ENCODE measurements at places on chromosomes 2 and 18.

DNA sequence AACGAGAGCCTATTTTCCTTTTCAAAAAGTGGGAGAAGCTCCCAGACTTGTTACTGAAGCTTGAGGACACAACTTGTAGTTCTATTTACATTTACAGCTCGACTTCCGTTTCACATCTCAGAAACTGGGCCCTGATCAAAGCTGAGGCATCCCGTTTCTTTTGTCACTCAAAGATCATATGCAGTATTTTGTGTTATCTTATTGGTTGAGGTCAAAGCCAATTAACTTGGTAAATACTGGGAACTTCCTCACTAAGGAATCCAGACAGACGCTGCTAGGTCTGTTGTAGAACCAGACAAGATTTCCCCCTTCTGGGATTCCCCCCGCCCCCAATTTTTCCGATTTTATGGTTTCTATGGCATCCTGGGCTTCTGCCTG, 50.3 kb downstream of the TSN start:
- DNase-seq: no peak

DNA sequence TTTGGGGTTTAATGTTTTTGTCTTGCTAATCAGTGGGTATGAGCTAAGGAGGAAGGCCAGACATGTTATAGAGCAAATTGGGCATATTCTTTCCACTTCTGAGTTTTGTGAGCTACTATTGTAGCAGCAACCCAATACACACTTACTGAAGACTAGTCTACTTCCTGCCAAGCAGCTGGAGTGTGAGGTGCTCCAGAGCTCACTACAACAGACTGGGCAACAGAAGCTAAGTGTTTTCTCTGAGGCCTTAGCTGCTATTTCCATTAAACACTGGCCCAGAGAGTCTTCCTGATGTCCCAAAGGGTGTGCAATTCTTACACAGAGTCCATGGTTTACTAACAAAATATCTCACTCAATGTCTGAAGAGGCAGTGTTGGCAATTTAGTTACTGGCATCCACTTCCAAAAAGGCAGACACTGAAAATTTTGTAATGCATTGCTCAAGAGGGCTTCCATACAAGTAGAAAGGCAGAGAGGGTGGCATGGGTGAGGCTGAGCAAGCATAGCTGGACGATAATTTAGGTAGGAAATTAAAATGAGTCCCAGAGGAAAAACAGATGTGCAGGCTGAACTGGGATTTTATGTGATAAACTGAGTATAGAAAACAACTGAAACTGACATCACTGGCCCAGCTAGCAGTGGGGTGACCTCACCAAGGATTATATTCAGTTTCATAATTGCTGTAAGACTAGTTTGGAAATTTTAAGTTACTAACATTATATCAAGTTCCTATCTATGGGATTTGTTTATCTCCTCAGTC, 68.6 kb downstream of the ZC3H6 start:
- no peak for DNase-seq

DNA sequence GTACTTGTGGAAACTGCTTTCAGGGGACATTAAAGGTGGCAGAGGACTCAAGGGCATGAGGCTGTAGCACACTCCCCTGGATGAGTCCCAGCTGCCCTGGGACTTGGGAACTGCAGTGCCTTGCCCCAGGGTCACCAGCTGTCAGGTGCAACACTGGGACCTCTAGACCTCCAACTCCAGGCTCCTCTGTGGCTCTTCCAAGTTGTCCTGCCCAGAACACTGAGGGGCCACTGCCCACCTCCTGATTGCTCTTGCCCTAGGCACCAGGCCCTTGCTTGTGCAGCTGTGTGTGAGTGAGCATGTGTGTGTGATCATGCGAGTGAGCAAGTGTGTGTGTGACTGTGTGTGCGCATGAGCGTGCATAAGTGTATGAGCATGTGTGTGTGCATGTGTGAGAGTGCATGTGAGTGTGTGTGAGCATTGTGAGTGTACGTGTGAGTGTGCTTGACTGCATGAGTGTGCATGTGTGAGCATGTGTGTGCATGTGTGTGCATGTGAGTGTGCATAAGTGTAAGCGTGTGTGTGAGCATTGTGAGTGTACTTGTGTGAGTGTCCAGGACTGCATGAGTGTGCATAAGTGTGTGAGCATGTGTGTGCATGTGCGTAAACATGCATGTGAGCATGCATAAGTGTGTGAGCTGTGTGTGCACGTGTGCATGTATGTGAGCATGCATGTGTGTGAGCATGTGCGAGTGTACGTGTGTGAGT, 301.5 kb downstream of the NDUFA10 start:
- no peak for DNase-seq

DNA sequence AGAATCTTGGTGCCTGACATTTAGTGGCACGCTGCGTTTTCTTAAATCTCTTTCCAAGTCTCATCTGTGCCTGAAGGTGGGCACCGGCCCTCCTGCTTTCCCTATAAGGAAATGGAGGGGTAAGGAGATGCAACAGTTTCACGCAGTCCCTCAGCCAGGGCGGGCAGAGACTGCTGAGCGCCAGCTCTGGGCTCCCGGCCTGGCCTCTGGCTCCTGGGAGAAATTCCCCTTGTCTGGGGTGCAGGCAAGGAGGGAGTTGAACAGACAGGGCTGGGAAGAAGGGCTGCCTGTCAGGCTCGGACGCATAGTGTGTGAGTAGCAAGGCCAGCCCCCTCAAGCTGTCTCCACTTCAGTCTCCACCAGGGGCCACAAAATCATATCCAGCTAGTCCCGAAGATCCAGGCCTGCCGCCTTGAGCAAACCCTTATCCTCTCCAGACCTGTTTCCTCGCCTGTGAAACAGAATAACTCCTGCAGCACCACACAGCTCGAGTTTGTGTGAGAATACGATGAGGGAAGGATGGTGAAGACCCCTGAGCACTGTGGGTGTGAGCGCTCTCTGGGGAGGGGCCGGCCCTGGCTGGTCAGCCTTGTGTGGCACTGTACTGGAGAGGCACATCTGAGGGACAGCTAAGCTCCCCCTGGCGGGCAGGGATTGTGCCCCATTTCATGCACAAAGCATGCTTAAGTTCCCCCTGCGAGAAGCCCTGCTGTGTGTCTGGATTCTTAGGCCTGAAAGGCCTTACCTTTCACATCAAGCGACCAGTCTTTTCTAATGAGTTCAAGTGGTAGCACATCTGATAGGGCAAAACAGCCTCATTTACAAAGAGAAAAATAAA, 33.8 kb downstream of the SDC1 start:
- no peak for DNase-seq

Data from Panc1 (cell line).